ENCODE measurements at places on chromosomes 11 and 22.

DNA sequence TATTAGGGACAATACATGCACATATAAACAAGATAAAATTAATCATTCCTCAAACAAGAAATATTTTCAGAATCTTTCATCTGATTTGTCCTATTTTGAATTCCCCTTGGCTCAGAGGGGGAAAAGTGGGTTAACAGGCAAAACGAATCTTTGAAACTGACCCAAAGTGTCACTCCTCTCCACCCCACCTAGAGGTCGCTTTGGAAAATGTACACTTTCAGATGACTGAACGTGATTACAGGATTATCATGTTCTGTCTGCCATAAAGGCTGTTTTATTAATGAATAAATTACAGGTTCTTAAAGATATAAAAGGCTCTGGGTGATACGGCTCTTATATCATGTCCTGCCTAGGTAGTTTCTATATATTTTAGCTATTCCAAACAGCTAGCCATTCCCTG, 1735.0 kb downstream of the LRRC4C start:
- no peak for DNase-seq

- no peak for DNase-seq
Measured at GRCh38 chr22:36658900-36659299, 44.7 kb downstream of the CACNG2 start.

GRCh38 chr22:29044657-29045176, 16.9 kb downstream of the C22orf31 start:
- no peak for DNase-seq

- no peak for DNase-seq
Measured at GRCh38 chr11:44515048-44515447, 50.4 kb upstream of the CD82 start.

Data from CD4-positive, alpha-beta T cell treated with Interferon gamma for 1 hour (primary cell).